Left lung (tissue), 14 donors: ENCODE measurements at places on chromosomes 12 and 14. TPM values are rescaled to one million over a fixed set of nuclear protein-coding genes. Genes with fewer than 3 reads are reported as not detected.

DNA sequence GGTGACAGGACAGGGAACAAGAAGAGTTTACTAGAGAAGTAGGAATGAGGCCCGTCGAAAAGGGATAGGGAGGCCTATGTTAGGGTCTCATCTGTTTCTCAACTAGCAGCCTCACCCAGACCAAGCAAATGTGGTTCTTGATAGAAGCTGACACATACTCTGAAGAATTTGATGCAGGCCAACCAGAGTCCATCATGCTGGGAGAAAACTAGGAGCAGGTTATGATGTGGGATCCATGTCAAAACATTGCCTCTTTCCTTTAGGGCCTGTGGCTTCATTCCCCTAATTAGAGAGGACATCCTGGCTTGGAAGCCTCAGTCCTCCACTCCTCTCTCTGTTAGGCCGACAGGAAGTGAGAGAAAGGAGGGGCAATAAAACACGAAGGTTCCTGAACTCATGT lies 122.8 kb downstream of the NTF3 start:
- no peak for DNase-seq
- no peak overlapping the region for H3K27ac ChIP-seq
- H3K36me3 ChIP-seq = no peaks in the 10 kb centered on the region
- H3K27me3 ChIP-seq = no peaks in the 10 kb centered on the region
- H3K4me3 ChIP-seq = no peak overlapping the region

DNA sequence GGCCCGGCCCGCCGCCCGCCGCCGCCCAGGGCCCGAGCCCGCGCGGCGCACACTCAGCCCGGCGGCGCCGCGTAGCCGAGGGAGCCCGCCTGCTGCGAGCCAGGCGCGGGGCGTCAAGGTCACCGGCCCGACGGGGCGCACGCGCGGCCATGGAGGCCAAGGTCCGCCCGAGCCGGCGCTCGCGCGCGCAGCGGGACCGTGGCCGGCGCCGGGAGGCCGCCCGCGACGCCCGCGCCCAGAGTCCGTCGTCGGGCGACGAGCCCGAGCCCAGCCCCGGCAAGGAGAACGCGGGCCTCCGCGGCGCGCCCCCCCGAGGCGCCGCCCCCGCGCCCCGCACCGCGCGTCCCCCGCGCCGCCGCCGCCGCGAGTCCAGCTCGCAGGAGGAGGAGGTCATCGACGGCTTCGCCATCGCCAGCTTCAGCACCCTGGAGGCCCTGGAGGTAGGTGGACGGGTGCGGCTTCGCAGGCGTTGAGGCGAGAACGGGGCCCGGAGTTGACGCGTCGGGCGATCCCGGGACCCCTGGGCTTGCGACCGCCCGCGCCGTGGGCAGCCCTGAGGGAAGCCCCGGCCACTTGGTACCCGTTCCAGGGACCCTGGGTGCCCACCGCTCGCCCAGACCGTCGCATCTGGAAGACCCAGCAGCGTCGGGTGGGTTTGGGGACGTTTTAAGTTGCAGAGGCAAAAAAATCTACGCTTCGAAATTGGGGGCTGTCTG lies 629 bp downstream of the FBRSL1 start:
- no peaks in the 10 kb centered on the region for H3K36me3 ChIP-seq
- H3K4me3 ChIP-seq = peak overlapping the region; percentile 61

- no peaks in the 10 kb centered on the region for H3K36me3 ChIP-seq
- peaks cover 46% of the 10 kb centered on the region for H3K27me3 ChIP-seq
- DNase-seq = no peak
- peak overlapping the region; percentile 83 for H3K27ac ChIP-seq
- H3K4me1 ChIP-seq = peaks cover 26% of the 10 kb centered on the region
Measured at GRCh38 chr14:103541709-103542604, 13.0 kb downstream of the TRMT61A start.

DNA sequence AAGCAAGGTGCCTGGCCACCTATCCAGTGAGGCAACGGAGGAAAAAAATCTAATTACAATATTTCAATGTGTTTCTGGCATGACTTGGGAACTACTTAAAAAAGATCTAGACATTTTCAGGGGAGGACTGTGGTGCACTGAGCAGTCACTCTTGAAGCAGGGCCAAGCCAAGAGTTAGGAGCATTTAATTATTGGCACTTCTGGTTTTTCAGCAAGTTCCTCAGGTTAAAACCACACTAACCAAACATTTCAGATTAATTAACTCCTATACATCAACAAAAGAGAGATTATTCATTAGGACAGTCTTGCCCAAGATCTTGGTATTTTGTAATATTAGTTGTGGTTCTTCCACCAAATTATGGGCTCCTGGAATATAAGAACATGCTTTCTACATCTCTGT lies 25.6 kb downstream of the PRKAB1 start:
- peaks cover 10% of the 10 kb centered on the region for H3K4me1 ChIP-seq
- no peak overlapping the region for H3K4me3 ChIP-seq
- H3K36me3 ChIP-seq = no peaks in the 10 kb centered on the region
- H3K27me3 ChIP-seq = no peaks in the 10 kb centered on the region
- no peak for DNase-seq

DNA sequence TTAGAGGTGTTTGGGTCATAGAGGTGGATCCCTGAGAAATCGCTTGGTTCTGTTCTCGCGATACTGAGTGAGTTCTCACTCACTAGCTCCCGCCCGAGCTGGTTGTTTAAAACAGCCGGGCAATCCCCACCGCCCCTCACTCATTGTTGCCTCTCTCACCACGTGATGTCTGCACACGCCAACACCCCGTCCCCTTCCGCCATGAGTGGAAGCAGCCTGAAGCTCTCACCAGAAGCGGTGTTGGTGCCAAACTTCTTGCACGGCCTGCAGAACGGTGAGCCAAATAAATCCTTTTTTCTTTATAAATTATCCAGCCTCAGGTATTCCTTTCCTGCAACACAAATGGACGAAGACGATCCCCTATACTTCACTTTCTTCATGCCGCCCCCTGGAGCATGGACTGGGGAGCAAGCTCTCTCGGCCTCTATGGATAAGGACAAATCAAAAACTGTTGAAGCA lies 45.4 kb upstream of the CCND2 start:
- no peak overlapping the region for H3K4me3 ChIP-seq
- no peaks in the 10 kb centered on the region for H3K36me3 ChIP-seq
- DNase-seq = no peak
- H3K27me3 ChIP-seq = peaks cover 15% of the 10 kb centered on the region
- peaks cover 14% of the 10 kb centered on the region for H3K4me1 ChIP-seq
- H3K27ac ChIP-seq = no peak overlapping the region

- no peak for DNase-seq
- no peaks in the 10 kb centered on the region for H3K27me3 ChIP-seq
- H3K36me3 ChIP-seq = no peaks in the 10 kb centered on the region
- no peaks in the 10 kb centered on the region for H3K4me1 ChIP-seq
Measured at GRCh38 chr14:51302295-51303030, 62.4 kb downstream of the TMX1 start.

DNA sequence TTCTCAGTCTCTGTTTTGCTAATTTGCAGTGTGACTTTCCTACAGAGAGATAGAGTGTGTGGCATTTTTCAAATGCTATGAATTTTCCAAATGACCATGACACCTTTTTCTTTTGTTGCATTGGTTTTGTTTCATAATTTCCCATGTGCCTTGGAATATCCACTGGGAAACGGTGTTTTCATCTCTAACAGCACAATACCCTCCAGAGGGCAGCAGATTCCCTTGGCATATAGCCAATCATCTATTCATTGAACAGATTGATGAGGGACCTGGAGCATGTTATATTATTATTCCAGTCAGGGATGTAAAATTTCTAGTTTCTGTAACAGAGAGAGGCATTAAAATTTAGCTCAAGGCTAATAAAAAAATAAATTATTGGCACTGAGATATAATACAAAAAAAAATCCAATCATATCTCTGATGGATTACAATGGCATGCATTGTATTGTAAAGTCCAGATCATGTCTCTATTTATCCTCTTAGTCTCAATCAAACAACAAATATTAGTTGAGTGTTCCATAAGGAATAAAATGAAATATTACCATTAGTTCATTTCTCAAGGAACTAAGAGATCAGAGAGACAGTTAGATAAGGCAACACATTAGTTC lies 29.6 kb upstream of the NTN4 start:
- H3K27ac ChIP-seq = no peak overlapping the region
- H3K4me1 ChIP-seq = no peaks in the 10 kb centered on the region
- H3K27me3 ChIP-seq = no peaks in the 10 kb centered on the region

DNA sequence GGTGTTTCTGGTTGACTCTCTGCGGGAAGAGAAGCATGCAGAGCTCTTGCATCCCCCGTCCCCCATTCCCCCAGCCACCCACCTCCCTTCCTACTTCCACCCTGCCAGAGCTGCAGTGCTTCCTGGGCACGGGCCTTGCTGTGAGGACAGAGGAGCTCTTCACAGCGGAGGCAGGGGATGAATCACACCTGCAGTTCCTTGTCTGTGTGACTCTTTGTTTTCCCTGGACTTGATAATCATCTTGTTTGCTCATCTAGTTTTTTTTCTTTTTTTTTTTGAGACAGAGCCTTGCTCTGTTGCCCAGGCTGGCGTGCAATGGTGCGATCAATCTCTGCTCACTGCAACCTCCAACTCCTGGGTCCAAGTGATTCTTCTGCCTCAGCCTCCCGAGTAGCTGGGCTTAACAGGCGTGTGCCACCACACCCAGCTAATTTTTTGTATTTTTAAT lies 27.8 kb downstream of the ANKRD9 start:
- peak; percentile 24 for DNase-seq
- peaks cover 9% of the 10 kb centered on the region for H3K4me1 ChIP-seq
- no peak overlapping the region for H3K4me3 ChIP-seq
- H3K36me3 ChIP-seq = no peaks in the 10 kb centered on the region
- no peaks in the 10 kb centered on the region for H3K27me3 ChIP-seq

DNA sequence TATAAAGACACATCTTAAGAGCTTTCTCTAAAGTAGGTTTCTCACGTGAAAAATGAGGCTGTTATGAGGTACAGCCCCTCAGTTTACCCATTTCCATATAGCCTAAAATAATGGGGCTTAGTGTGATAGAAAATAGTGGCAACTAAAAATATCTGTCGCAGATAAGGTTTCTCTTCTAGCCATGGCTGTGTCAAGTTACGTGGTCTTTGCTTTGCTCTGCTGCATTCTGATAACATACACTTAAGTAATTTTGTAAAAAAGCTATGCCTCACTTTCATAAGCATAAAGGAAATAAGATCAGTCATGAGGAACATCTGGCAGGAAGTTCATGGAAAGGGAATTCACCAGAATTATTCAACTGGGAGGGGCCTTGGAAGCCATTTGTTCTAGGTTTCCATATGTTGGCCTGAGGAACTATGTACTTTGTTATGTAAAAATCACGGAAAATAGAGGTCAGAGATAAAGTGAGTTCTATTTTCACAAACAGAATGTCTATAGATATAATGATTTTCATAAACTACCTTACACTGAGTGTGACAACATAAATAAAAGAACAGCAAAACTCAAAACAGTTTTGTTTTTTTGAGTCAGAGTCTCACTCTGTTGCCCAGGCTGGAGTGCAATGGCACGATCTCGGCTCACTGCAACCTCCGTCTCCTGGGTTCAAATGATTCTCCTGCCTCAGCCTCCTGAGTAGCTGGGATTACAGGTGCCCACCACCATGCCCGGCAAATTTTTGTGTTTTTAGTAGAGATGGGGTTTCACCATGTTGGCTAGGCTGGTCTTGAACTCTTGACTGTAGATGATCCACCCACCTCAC lies 195.6 kb upstream of the KRR1 start:
- no peak overlapping the region for H3K4me3 ChIP-seq
- H3K4me1 ChIP-seq = no peaks in the 10 kb centered on the region
- H3K27ac ChIP-seq = peak overlapping the region; percentile 53
- no peaks in the 10 kb centered on the region for H3K36me3 ChIP-seq
- no peak for DNase-seq

GRCh38 chr14:49367696-49368095 lies 218.5 kb downstream of the RPS29 start:
- H3K36me3 ChIP-seq = no peaks in the 10 kb centered on the region
- no peaks in the 10 kb centered on the region for H3K27me3 ChIP-seq
- no peak overlapping the region for H3K27ac ChIP-seq
- H3K4me3 ChIP-seq = no peak overlapping the region

GRCh38 chr12:43728117-43728516 lies 30.5 kb downstream of the PUS7L start:
- H3K4me3 ChIP-seq = no peak overlapping the region
- peaks cover 34% of the 10 kb centered on the region for H3K36me3 ChIP-seq
- H3K27ac ChIP-seq = no peak overlapping the region
- H3K4me1 ChIP-seq = no peaks in the 10 kb centered on the region

DNA sequence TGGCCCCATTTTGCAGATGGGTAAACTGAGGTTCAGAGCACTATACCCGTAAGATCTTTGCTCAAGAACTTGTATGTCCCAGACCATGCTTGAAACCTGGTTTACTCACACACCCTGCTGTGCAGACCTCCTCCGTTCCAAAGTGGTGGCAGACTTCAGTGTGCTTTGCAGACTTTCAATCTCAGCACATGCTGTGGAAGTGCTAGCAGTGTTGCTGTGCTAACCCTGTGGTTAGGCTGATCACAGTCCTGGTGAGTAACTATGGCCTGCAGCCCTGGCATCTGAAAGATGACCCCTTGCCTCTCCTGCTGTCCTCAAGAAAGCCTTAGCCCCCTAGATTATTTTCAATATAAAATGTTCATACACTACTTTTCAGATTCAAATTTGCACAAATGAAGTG lies 450.6 kb downstream of the DPF3 start:
- no peak overlapping the region for H3K27ac ChIP-seq
- H3K4me3 ChIP-seq = no peak overlapping the region
- no peak for DNase-seq

DNA sequence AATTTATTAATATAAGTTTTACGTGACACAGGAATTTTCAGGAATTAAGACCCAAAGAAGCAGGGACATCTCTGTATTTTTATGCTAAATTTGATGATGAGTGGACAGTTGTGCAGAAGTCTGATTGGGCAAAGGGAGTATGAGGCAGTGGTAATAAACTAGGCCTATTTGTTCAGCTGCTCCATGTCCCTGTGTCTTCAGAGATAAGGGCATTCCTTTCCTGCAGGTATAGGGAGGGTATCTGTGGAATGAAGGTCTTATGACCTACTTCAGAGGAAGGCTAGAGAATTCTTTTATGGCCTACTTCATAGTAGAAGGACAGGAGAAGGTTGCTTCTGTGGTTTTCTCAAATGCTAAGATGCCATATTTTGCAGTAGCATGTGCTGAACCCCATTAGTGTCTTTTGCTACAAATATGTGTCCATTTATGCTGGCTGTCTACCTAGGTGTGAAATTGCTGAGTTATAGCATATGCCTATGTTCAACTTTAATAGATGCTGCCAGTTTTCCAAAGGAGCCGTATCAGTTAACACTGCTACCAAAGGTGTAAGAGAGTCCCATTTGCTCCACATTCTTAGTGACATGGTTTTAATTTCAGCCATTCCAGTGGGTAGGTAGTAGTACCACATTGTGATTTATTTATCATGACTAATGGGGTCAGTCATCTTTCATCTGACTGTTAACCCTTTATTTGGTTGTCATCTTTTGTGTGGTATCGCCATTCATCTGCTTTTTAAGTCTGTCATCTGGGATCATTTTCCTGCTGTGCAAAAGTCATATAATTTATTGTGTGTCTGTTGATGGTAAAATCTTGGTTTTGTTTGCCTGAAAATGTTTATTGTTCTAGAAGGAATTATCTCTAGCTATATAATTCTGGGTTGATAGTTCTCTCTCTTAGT lies 410.7 kb upstream of the RGS6 start:
- H3K4me3 ChIP-seq = no peak overlapping the region
- no peak overlapping the region for H3K27ac ChIP-seq
- H3K36me3 ChIP-seq = no peaks in the 10 kb centered on the region
- no peaks in the 10 kb centered on the region for H3K4me1 ChIP-seq
- DNase-seq = no peak

Gene ADCY4
- 38.2 TPM for total RNA-seq

Gene GPRC5A
- 1,562 TPM for total RNA-seq

Gene SNW1
- 51.9 TPM for total RNA-seq

Gene INHBC
- not detected for total RNA-seq

Gene TSHR
- 0.15 TPM for total RNA-seq

Gene CCDC175
- total RNA-seq = not detected

Gene FAM186B
- total RNA-seq = 0.42 TPM
